Nucleus accumbens (tissue), 56 donors: ENCODE measurements at places on chromosomes 4 and X.

DNA sequence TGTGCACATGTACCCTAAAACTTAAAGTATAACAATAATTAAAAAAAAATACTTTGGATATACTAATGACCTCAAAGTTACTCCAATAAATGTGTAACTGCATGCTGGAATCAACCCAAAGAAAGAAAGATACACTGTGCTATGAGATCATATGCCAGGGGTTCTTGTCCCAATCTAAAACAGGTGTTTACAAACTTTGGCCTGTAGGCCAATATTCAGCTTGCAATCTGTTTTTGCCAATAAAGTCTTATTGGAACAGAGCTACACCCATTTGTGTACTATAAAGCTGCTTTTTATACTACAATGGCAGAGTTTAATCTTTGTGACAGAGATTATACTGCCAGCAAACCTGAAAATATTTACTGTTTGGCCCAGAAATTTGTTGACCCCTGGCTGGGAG is 138.8 kb upstream of the AFF2 start:
- DNase-seq, result no peak

DNA sequence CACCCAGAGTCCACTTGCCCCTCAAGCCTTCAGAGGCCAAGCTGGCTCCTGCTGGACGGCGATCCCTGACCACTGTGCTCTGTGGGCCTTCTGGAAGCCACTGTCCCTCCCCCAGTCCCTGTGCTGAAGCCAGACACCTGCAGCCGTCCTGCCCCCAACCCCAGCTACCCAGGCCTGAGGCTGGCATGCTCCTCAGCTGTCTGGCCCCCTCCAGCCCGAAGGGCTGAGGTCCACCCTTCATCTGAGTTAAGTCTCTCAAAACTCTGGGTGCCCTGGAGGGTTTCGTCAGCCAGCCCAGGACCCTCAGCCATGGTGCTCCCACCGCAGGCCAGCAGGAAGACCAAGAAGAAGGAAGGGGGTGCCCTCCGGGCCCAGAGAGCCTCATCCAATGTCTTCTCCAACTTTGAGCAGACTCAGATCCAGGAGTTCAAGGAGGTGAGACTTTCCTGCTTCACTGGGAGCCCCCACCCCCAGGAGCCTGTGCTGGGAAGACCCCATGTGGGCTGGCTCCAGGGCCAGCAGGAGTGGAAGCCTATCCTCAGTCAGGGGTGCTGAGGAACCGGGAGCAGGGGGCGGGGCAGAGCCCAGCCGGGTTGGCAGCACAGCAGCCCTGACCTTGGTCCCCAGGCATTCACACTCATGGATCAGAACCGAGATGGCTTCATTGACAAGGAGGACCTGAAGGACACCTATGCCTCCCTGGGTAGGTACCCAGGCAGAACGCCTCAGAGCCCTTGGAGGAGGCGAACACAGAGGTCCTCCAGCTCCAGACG is 4.2 kb downstream of the MYL5 start:
- no peak for DNase-seq

- DNase-seq, result no peak
These were observed 57.1 kb downstream of the COMMD8 start for GRCh38 chr4:47406408-47406807.

GRCh38 chr4:24741910-24742309 is 53.5 kb upstream of the SOD3 start:
- DNase-seq, result no peak

GRCh38 chr4:179624768-179625181 is 2182.5 kb upstream of the AGA start:
- no peak for DNase-seq

GRCh38 chr4:38076153-38076669 is 116.0 kb downstream of the PTTG2 start:
- no peak for DNase-seq

- DNase-seq, result no peak
These were observed 1170.9 kb downstream of the NLGN4X start for GRCh38 chrX:5057786-5058185.

DNA sequence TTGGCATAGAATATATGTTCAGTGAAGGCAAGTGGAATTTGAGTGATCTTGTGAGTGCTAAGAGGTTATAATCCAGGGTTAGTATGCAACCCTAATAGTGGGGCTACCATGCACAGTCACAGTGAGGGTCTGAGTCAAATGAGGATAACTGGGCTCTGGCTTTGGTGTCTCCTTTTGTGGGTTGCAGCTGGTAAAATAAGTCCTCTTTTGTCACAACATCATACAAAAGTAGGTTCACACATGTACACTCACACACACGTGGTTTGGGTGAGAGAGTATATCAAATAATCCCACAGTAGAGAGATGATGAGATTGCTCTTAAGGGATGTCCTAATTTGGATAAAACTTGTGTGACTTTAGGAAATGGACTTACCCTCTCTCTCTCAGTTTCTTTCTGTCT is 79.6 kb upstream of the EOLA2 start:
- DNase-seq, result no peak

- DNase-seq, result no peak
These were observed 62.3 kb upstream of the ADAMTS3 start for GRCh38 chr4:72631296-72631695.

- no peak for DNase-seq
These were observed 525.5 kb upstream of the ZFP42 start for GRCh38 chr4:187470061-187470460.

- DNase-seq, result no peak
These were observed 101.9 kb upstream of the BCOR start for GRCh38 chrX:40199704-40200103.

DNA sequence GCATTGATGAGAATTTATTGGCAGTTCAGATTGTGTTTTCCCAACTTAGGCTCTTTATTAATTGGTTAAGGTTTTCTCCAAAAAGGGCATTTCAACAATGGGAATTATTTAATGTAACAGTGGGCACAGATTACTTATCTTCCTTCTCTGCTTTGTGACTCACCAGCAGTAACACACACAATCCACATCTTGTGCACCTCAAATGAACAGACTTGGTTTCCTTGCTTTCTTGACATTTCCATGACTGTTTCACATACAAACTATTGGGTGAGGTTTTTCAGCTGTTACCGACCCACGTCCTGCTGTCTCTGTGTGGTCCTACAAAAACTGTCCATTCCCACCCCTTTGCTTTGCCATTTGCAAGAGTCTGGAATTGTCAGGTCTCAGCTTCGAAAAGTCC is 38.1 kb downstream of the CCNI start:
- no peak for DNase-seq

DNA sequence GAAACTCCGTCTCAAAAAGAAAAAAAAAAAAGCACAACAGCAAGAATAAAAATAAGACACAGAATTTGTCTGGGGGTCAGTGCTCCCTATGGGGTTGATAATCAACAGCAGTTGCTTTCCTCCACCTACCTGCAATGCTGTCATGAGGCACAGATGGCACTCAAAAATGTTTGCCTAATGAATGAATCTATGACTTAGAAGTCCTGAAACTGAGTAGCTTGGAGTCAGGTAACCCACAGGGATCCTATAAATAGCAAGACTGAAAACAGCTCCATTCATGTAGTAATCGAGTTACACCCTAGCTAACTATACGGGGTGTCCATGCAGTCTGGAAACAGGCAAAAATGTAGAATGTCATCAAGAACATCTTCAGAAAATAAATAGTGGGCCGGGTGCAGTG is 19.8 kb upstream of the DDX3X start:
- DNase-seq, result no peak

DNA sequence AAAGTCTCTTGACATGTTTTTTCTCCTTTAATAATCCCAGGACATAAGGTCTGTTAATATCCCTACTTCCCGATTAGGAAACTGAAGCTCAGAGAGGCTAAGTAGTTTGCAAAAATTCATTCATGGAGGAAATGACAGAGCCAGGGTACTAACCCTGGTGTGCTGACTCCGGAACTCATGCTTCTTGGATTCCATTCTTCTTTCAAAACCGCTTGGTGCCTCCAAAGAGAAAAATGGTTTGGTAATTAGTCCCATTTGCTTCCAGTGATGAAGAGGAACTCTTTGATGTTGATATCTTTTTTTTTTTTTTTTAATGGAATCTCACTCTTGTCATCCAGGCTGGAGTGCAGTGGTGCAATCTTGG is 146.9 kb downstream of the PALLD start:
- DNase-seq, result no peak

- DNase-seq, result no peak
These were observed 51.3 kb upstream of the NFKB1 start for GRCh38 chr4:102449751-102450352.

GRCh38 chrX:24423960-24424359 is 41.1 kb upstream of the PDK3 start:
- no peak for DNase-seq
